ENCODE measurements at places on chromosomes 1 and 21.

GRCh38 chr1:18324246-18324645, 156.5 kb upstream of the KLHDC7A start:
- no peak for DNase-seq

DNA sequence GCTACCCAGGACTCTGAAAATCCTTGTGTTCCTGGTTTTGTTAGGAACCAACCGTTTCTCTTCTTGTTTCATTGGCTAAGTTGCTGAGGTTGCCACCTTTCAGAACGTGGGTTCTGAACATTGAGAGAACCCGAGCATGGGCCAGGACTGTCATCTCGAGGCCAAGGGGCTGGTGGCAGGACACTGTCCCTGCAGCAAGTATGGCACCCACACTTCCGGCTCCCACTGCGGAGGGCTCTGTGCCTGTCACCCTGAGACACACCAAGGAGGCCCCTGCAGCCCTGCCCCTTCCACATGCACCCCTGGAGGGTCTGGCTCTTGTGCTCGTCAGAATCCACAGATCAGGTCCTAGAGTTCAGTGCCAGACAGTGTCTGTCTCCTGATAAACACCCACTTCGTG, 39.1 kb upstream of the LRRC3 start:
- no peak for DNase-seq

GRCh38 chr1:85616364-85616705, 35.8 kb downstream of the CCN1 start:
- DNase-seq = no peak

- no peak for DNase-seq
These were observed 133.7 kb downstream of the DMRTA2 start for GRCh38 chr1:50289495-50289894.

DNA sequence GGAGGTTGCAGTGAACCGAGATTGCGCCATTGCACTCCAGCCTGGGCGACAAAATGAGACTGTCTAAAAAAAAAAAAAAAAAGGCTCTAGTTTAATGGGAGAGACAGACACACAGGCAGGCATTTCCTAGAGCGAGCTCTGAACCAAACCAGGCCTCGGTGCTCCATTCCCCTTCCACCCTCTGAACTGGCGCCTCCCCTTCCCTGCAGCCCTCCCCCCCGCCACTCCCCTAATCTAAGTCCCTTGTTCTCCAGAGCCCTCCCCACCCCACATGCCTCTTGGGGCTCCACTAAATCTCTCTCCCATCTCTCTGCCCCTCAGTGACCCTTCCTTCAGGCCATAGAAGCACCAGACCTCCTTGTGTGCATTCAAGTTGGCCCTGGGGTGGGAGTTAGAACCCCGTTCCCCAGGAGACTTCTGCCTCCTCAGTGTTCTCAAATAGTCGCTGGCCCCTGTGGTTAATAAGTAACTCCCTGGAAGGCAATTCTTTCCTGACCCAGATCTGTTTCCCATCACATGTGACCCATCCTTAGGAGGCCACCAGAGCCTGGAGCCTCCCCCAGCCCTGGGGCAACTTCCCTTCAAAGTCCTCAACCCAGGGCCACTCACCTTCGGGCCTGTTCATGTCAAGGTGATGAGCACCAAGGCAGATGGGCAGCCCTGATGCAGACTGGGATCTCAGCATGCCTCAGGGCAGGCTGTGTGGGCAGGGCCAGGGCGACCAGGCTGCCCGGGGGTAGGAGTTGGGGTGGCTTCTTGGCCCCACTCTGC, 42.6 kb upstream of the EPB41 start:
- no peak for DNase-seq

DNA sequence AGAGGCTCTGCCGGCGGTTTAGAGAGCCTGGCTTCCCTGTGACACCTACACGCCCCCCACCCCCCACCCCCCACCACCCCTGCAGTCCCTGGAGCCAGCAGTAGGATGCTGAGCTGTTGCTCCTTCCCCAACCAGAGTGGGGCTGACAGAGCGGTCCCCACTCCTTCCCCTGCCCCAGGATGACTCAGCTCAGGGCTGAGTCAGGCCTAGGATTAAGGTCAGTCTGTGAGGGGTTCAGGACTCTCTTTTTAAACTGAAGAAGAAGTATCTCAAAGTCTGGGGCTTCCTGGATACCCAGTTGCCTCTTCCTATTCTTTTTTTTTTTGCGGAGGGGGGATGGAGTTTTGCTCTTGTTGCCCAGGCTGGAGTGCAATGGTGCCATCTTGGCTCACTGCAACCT, 19.1 kb downstream of the DMBX1 start:
- DNase-seq = peak; percentile 23

GRCh38 chr1:193448682-193449461, 262.5 kb upstream of the B3GALT2 start:
- DNase-seq = no peak

GRCh38 chr1:153995640-153996039, 5.1 kb downstream of the RPS27 start:
- DNase-seq = no peak

GRCh38 chr1:239538239-239538988, 152.0 kb downstream of the CHRM3 start:
- DNase-seq = no peak

DNA sequence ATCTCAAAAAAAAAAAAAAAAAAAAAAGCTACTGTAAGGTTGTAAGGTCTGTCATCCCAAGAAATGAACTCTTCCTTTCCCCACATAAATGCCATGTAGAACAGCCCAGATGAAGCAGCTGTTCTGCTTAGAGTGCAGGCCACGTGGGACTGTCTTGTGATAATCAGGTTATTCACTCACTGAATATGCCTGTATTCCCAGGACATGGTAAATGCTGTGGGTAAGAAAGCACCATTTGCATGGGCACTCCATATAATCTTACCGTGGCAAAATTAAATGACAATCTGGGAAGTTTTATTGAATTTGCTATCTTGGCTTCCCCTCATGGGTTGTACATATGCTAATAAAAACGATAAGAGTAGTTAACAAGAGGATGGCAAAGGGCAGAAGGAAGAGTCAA, 13.8 kb downstream of the RGS5 start:
- no peak for DNase-seq

DNA sequence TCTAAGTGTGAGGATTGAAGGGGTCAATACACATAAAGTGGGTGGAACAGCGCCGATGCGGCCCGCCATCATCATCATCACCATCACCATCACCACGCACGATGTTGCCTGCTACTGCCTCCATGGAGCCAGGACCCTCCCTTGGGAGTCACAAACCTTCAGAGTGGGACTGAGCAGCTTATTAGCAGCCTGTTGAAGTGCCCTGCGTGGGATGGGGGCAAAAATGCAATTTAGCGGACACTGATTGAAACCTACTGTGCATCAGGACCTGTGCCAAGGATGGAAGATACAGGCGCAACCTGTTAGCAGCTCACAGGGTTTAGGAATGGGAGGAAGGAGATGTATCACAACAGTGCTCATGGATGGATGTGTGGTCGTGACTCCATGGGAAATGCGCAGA, 26.7 kb downstream of the STPG1 start:
- no peak for DNase-seq
